ENCODE measurements at places on chromosomes 2 and 18.

- no peak for DNase-seq
Observed at GRCh38 chr18:56977771-56978170, 169.1 kb upstream of the BOD1L2 start.

GRCh38 chr2:45337481-45337880, 273.6 kb downstream of the SRBD1 start:
- DNase-seq, result no peak

DNA sequence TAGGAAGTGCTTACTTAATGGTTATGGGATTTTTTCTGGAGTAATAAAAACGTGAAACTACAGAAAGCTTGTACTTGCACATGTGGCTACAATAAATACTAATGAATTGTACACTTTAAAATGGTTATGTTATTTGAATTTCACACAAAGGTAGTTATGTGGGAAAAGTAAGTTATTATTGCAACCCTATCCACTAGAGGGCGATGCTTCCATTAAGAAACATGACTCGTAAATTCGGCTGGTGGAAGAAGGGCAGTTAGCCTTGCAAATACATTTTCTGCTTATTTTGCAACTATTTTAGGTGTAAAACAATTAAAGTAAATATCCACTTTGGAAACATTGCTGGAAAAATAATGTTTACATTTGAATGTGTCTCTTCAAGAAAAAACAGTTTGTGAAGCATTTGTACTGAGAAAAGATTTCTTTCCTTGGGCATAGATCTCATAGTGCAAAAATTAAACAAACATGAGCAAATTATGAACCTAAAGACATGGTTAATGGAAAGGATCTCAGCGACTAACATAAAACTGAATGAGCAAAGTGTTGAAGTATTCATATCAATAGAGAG, 68.1 kb upstream of the CSRNP3 start:
- DNase-seq, result peak; percentile 67

- no peak for DNase-seq
Observed at GRCh38 chr2:236545814-236546480, 23.7 kb upstream of the ACKR3 start.

DNA sequence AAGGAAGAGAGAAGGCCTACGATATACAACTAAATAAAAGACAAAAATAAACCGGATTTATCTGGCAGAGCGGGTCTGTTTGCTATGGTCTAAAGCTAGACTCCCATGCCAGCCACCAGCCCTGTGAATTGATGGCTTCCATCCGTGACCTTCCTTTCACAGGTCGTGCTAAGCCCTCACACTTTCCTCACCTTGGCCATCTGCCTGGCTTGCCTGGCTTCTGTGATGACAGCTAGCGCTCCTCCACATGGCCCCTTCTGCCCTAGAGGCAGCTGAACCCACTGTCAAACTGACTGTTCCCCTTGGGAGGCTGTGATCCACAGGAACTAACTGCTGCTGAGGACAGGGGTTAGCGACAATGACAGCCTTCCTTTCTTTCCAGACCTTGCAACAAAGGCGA, 32.5 kb downstream of the GAREM1 start:
- no peak for DNase-seq

GRCh38 chr18:48629730-48630324, 91.0 kb downstream of the CTIF start:
- peak; percentile 100 for DNase-seq

GRCh38 chr2:140356697-140357096, 1576.5 kb upstream of the NXPH2 start:
- DNase-seq, result no peak

- DNase-seq, result no peak
Observed at GRCh38 chr2:26588576-26588975, 52.6 kb downstream of the CIB4 start.

DNA sequence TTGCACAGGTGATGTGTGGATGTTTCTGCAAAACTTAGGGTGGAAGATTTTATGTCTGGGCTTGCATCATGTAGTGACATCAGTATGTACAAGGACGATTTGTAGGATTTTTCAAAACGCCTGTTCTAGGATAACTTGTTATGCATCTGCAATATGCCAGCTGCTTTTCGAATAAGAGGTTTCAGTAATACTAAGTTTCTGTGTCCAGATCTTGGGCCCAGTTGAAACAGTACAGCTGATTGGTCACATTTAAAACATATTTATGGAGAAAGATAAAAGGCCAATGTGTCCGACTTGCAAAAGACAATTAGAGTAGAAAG, 1.2 kb downstream of the PTPN4 start:
- DNase-seq, result peak; percentile 9
